HS-27A (cell line): ENCODE measurements at places on chromosomes 3 and 15.

- no peak for DNase-seq
These were observed 4.6 kb downstream of the BCL6 start for GRCh38 chr3:187740421-187741399.

- DNase-seq = no peak
These were observed 30.8 kb downstream of the HDC start for GRCh38 chr15:50234764-50235163.

- no peak for DNase-seq
These were observed 262.0 kb downstream of the SHOX2 start for GRCh38 chr3:157844216-157844615.

- no peak for DNase-seq
These were observed 507.7 kb downstream of the IGSF11 start for GRCh38 chr3:118526758-118527513.

- DNase-seq = no peak
These were observed 3.1 kb upstream of the PLA2G4F start for GRCh38 chr15:42159381-42160015.

DNA sequence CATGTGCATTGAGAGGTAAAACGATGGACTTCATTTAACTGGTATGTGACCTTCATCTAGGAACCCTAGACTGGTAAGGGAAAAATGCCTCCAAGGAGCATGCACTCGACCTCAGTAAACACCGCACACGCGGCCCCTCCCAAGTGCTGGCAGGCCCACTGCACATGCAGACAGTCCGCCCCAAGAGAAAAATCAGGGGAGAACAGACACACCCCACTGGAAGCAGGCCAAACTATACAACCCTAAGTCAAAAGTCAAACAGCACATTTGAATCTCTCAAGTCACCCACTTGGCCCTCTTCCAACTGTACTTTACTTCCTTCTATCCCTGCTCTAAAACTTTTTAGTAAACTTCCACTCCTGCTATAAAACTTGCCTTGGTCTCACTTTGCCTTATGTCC is 250.1 kb upstream of the HES1 start:
- DNase-seq = no peak

DNA sequence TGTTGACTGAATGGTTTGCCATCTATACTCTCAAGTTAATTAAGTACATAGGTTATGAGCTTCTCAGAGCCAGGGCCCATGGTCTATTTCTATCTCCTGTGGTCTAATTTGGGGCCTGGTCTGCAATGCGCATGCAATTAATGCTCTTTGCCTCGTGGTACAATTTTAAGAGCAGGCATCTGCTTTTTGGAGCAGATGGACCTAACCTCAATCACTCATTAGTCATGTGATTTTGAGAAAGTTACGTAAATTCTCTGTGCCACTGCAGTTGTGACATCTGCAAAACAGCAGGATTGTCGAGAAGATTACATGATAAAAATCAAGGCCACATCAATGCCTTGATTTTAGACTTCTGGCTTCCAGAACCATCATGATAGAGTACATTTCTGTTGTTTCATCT is 543.7 kb upstream of the ADAMTS9 start:
- DNase-seq = no peak

DNA sequence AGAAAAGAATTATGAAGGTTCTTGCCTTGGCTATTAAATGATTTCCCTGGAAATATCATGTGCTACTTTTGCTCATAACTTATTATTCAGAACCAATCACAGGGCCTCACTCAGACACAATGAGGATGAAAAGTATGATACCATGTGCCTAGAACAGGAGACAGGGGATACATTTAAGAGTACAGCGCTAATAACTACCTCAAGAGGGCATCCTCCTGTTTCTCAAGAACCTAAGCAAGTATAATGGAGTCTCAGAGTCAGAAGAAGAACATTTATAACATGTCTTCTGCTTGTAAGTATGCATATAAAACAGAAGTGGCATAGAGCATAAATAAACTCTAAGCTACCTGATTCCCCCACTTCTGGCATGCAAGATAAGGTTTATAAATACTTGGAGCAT is 125.4 kb upstream of the MME start:
- DNase-seq = no peak

- DNase-seq = no peak
These were observed 164.6 kb upstream of the THBS1 start for GRCh38 chr15:39416258-39416657.

- DNase-seq = peak; percentile 80
These were observed 55.3 kb downstream of the CCDC33 start for GRCh38 chr15:74291101-74292071.

GRCh38 chr3:1117843-1118473 is 25.1 kb downstream of the CNTN6 start:
- no peak for DNase-seq

DNA sequence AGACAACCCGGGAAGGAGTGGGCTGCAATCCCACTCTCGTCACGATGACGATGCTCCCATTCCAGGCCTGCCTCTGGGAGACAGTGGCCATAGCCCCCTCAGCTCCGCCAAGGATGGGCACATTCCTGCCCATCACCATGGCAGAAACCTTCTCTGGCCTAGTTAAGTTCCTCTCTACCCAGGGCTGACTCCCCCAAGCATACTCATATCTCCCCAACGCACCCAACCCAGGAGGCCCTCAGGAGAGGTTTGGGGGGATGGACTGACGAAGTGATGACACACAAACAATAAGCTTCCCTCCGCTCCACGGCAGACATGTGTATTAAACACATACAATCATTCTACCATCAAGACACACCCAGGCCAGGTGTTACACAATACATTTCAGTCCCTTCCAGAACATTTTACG is 60.1 kb downstream of the VGLL4 start:
- no peak for DNase-seq

DNA sequence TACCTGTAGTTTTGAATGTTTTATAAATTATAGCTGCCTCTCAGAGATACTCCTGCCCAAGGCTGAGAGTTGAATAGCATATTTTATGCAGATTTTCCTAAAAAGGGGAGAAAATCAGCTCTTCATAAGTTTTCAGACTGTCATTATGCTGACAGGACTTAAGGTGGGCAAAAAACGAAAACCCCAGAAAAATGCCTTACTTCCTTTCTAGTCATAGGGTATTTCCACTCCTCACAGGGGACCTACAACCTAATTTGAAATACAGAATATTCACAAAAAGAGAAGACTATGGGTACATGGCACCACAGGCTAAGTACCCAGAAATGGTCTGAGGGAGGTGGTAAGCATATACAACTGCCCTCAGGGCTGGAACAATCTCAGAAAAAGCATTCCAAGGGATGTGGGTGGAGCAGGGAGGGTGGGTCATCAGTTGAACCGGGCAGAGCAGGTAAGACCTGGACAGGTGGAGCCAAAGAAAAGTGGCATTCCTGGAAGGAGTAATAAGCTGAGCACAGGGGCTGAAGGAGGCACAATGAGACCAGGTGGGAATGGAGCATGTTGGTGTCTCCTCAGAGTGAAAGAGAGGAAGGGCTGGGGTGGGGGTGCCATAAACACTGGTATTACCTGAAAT is 10.6 kb upstream of the OXSR1 start:
- no peak for DNase-seq

- no peak for DNase-seq
These were observed 61.4 kb upstream of the IMPG2 start for GRCh38 chr3:101381809-101382208.

- peak; percentile 43 for DNase-seq
These were observed 225.6 kb upstream of the ROPN1 start for GRCh38 chr3:124217542-124217941.

GRCh38 chr3:133295199-133295901 is 104.5 kb upstream of the BFSP2 start:
- no peak for DNase-seq

- peak; percentile 66 for DNase-seq
These were observed 1.5 kb upstream of the HEG1 start for GRCh38 chr3:125057186-125057850.

- no peak for DNase-seq
These were observed 131.1 kb upstream of the NUDT16 start for GRCh38 chr3:131250466-131250865.

DNA sequence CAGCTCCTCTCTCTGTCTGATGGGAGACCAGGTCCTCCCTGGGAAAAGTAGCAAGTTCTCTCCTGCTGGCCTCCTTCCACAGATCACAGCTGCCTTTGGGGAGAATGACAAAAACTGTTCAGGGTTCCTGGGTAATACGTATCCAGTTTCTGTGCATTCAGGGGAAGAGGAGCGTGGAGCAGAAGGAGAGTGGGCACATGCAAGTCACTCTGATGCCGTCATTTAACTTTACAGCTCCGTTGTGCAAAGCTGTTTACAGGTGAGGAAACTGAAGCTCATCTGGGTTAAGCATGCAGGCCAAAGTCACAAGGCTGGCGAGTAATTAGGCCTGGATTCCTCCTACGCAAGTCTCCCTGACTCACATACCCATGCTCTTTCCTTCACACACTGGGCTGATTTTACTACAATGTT is 7.5 kb upstream of the TM4SF1 start:
- DNase-seq = no peak

DNA sequence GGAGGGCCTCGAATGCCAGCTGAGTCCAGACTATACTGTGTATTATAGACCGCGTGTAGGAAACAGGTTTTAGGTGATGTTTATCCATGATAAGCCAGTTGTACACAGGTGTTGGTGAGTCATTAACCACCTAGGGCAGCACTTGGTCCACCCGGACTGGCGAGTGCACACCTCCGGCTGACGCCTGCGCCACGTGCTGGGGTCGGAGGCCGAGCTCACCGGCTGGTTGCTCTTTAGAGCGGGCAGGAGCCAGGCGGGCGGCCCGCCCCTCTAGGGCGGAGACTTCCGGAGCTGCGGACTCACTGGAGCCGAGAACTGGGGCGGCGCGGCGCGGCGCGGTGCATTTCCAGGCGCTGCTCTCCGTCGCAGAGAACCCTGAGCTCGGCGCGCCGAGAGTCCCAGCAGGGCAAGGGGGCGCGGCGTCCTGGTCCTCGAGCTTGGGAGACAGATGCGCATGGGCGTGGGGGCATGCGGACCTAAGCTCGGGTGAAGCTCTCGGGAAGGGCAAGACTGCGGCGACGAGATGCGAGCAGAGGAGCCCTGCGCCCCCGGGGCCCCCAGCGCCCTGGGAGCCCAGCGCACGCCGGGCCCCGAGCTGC is at the start of gene ESYT3:
Gene ESYT3 (plus strand): TSS at position 341 of the 599 bp plus-strand sequence. CDS start 183 bp downstream, at position 524.
- no peak for DNase-seq

DNA sequence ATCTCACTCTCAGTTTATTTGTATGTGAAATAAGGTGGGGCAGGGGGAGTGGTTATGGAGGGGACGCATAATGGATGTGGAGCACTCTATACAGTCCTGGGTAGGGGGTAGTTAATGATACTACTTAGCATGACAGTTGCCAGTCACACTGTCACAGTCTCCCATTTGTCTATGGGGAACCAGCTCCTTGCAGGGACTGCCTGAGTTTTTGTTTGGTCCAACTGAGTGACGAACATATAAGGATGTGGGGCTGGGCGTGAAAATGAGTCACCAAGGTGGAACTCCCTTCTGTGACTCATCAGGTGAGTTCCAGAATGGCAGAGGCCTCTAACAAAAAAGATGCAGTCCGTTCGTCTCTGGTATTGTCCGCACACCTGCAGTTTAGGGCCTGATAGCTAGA is 235.3 kb upstream of the ST8SIA2 start:
- DNase-seq = no peak

GRCh38 chr3:123682302-123682701 is 97.4 kb upstream of the HACD2 start:
- no peak for DNase-seq

DNA sequence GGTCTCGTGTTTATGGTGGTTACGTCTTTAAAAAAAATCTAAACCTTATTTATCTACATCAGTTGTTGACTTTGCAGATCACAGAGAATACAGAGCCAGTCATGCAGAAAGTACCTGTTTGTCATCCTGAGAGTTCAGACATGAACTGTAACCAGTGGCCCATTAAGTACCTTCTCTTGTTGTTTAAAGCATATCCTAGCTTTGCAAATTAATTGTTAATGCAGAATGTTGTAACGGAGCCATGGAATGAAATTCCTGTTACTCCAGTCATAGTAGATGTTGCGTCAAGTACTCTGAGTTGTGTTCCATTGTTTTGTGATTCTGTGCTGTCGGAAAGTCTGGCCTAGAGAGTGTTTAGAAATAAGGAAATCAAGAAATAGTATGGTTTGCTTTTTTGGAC is 205.2 kb downstream of the RBMS3 start:
- DNase-seq = no peak

DNA sequence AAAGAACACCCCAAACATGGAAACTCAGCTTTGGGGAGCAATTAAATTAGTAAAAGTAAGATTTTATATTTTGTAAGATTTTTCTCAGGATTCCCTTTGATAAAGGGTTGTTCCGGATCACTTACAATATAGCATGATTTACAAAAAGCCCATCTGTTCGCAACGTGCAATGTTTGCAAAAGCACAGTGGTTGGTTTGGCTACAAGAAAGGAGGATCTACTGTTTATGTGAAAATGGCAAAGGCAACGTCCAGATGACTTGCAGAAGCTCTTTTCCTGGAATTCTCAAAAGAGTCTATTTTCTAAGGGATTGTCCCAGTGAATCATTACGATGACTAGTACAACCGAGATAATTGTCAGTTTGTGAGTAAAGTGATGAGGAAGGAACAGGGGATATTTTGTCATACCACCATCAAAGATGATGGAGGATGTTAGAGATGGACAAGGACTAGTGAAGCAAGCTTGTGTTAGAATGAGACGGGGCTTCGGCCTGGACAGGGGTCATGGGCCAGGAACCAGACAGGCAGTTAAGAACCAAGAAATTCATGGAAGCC is 71.6 kb downstream of the CRYGS start:
- DNase-seq = no peak

- DNase-seq = no peak
These were observed 146.2 kb downstream of the LMLN start for GRCh38 chr3:198106265-198106664.

GRCh38 chr15:81923561-81924350 is 122.1 kb downstream of the MEX3B start:
- DNase-seq = no peak
